Muscle of arm (tissue), 14 donors: ENCODE measurements at places on chromosomes 5 and 9. TPM values are rescaled to one million over a fixed set of nuclear protein-coding genes. Genes with fewer than 3 reads are reported as not detected.
A peak's percentile ranks its signal among the peaks of the same experiment; 100 is the strongest.

DNA sequence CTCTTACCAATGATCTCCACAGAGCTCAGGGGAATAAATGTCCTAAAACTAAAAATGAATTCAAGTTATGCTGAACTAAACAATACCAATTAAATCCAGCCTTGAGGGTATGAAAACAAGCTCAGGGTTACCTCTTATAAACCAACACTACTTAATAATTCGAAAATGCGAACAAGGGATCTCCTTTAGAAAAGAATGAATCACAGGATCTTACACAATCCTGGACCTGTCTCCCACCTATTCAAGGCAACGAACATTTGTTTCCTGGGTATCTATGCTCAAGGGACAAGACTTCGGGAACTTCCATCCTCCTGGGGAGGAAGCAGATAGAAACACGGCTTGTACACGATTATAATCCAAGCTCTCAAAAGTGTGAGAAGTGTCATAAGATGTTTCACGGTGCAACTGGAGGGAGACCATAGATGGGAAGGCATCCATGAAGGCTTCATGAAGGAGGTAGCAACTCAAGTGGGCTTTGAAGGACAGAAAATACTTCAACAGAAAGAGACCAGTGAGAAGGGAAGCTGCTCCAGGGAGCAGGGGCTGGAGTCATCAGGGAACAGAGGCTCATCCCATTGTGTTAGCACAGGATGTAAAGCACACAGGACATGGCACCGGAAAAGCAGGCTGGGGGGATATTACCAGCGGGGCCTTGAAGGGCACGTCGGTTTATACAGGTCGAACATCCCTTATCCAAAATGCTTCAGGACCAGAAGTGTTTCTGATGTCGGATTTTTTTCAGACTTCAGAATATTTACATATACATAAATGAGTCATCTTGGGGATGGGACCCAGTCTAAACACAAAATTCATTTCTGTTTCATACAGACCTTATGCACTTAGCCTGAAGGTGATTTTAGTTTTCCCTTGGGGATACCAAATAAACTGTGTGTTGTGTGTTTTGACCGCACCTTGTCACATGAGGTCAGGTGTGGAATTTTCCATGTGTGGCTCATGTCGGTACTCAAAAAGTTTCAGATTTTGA is 87.4 kb downstream of the TLE1 start:
- no peak for DNase-seq

The FGD3 gene
- 3.6 TPM for polyA plus RNA-seq

DNA sequence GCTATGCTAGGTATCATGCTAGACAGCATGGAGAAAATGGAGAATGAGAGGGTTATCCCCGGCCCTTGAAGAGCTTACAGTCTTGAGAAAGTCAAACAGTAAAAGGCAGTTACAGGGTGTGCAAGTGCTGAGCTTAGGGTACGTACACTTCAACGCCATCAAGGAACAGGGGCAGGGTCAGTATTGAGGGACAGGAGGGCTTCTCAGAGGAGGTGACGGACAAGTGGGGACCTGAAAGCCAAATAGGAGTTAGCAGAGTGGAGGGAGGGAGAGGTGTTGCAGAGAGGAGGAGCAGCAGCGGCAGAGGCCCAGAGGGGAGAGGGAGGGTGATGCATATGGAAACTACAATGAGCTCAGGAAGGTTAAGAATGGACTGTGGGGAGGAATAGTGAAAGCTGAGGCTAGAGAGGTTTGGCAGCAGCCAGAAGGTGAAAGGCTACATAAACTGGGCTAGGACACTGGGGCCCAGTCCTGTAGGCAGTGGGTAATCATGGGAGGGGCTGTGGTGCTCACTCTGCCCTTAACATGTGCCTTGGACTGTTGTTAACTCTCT is 88.0 kb downstream of the NRG2 start:
- DNase-seq: no peak

- DNase-seq: no peak
These were observed 37.6 kb downstream of the MFAP3 start for GRCh38 chr5:154076240-154076922.

GRCh38 chr9:134880484-134881312 is at the start of gene FCN2:
FCN2 (plus strand) TSS chr9:134880810; CDS start chr9:134880822, 12 bp downstream.
- DNase-seq: no peak

DNA sequence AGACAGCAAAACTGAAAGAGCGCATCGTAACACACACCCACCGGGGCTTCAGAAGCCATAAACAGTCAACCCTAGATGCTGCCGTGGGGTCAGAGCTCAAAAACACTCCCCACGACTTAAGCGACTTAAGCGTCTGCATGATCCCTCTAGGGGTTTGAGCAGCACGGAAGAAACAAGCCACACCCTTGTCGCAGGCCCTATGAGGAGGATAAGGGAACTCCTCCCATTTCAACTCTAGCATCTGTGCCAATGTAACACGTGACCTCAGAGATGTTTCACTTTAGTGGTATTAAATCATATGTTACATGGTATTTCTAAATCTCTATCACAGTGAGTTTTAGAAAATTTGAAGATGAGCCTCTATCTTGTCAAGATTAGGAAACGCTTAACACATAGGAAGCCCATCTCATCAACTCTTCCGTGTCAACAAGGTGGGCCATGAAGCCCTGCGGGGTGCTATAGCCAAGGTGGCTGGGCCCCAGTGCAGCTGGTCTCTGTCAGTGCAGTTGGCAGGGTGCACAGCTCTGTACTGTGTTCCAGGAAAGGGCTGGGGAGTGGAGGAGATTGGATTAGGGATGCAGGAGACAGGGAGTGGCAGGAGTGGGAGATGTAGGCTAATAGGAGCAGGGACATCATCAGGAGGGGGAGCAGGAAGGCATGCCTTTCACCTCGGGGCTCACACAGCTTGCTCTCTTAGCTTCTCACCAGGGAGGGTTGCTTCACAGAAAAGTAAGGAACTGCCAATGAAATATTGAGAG is 33.1 kb downstream of the ZCCHC9 start:
- DNase-seq: no peak

The ODF2 gene
- 25.0 TPM for polyA plus RNA-seq

DNA sequence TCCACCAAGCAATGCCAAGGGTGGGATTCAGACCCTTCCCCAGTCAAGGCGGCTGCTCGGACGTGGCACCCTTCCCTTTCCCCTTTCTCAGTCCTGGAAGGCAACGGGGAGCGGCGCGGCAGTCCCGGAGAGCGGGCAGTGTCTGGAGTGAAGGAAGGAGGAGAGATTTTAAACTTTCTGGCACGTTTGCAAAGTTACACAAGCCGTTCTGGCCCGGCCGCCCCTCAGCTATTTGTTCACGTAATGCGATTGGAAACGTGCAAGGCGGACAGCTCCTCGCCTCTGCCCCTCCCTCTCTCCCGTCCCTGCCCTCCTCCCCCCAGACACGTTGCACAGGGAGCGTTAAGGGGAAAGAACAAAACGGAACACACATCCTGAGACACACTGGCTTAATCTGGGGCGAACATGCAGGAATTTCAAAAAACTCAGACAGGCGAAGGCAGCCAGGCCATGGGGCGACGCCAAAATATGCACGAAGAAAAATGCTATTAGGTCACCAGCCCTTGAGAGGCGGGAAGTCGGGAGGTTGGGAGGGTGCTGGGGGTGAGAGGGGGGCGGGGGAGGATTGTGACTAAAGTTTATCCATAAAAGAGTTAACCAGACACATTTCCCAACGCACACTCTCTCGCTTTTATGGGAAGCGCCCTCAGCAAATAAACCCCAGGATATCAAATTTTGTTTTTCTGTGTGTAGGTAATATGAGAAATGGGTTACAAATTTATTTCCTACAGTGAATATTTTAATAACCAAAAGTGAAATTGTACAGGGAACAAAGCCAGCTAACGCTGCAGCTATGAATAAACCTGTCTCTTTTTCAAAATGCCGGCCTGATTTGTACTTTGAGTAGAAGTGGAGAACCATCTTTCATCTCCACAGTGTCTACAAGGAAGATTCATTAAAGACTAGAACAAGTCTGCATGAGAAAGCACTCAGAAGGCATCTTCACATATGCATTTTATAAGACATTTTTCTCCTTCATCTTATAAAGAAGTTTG is at the start of gene LOX:
Gene LOX (minus strand): TSS at position 144 of the 995 bp plus-strand sequence. CDS start 274 bp downstream, outside the sequence.
- peak; percentile 95 for DNase-seq

DNA sequence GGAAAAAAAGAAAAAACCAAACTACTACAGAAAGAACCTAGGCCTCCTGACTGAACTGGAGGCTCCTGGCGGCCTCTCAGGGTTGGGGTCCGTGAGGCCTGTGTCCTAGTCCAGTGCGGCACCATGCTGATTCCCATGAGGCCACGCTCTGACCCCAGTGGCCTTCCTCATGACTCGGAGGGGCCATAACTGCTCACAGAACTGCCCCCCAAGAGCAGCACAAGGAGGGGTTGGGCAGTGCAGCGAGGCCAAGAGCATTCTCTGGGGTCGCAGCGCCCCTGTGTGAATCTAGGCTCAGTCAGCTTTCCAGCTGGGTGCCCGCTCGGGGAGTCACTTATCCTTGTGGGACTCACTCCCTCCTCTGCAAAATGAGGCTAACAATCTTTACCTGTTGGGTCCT is 79.3 kb upstream of the FBXW11 start:
- no peak for DNase-seq

DNA sequence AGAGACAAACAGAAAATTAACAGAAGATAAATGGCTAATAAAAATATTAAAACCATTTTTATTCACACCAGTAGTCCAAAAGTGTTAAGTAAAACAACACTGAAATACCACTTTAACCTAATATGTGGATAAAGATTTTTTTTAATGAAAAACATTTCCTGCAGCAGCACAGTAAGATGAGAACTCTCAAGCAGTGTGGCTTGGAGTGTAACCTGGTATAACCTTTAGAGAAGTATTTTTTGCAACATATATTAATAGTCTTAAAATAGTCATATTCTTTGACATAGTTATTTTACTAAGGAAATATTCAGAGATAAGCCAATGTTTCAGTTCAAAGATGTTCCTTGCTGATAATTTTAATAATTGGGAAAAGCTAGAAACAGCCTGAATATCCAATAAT is 644.4 kb downstream of the PDE4D start:
- DNase-seq: no peak

- DNase-seq: no peak
These were observed 312.0 kb upstream of the MSX2 start for GRCh38 chr5:174412374-174412773.

The CSNK1G3 gene
- polyA plus RNA-seq: 28.9 TPM

The CD72 gene
- polyA plus RNA-seq: 1.9 TPM

The LIX1 gene
- 4.6 TPM for polyA plus RNA-seq

The CARD9 gene
- 0.93 TPM for polyA plus RNA-seq

The OGN gene
- polyA plus RNA-seq: 509 TPM

The UNC5A gene
- polyA plus RNA-seq: 1.7 TPM

The SPATA6L gene
- polyA plus RNA-seq: 0.31 TPM

The MEIKIN gene
- not detected for polyA plus RNA-seq

- DNase-seq: no peak
These were observed 364.2 kb upstream of the RPS23 start for GRCh38 chr5:82642313-82642712.

The PCDHB7 gene
- 2.6 TPM for polyA plus RNA-seq

DNA sequence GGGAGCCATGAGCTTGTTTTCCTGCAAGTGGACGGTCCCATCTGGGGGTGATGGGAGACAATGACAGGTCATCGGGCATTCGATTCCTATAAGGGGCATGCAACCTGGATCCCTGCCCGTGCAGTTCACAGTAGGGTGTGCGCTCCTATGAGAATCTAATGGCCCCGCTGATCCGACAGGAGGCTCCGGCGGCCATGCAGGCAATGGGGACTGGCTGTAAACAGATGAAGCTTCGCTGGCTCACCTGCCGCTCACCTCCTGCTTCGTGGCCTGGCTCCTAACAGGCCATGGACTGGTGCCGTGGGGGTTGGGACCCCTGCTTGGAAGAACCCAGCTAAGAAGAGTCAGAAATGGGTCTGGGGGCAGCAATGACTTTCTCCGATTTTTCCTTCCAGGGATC is 21.0 kb downstream of the PAEP start:
- DNase-seq: no peak

DNA sequence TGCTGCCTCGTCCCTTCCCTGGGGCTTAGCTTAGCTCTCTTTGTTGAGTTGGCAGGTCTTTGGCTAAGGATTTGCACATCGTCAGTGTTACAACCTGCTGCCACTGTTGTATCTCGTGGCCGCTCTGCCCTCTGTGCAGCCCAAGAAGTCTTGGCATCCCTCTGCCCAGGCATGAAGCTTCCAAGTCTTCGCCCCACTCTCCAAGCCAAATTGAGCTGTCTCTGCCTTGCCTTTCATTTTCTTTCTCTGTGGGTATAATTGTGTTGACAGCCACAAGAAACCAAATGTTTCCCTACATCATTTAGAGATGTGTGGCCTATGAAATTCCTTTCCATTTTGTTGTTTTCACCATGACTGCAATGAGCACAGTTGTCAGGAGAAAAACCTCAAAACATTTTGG is 29.6 kb upstream of the MED27 start:
- no peak for DNase-seq
